ENCODE measurements at places on chromosomes 5 and 9. TPM values are rescaled to one million over a fixed set of nuclear protein-coding genes. Genes with fewer than 3 reads are reported as not detected.

Gene CA9
- 653 TPM for polyA plus RNA-seq

Gene EPB41L4B
- 9.2 TPM for polyA plus RNA-seq

Gene BRD9
- 16.2 TPM for polyA plus RNA-seq

Gene PLPP7
- polyA plus RNA-seq, result 1.6 TPM

Gene SQSTM1
- 251 TPM for polyA plus RNA-seq

Gene LHFPL2
- 7.3 TPM for polyA plus RNA-seq

Gene SLC36A3
- not detected for polyA plus RNA-seq

Gene SH3RF2
- polyA plus RNA-seq, result 20.8 TPM

Gene PLPPR1
- not detected for polyA plus RNA-seq

Gene PTGER4
- polyA plus RNA-seq, result 7.5 TPM

Gene CBY3
- not detected for polyA plus RNA-seq

Gene RLN1
- not detected for polyA plus RNA-seq

Gene CDC20B
- polyA plus RNA-seq, result not detected

Gene FGD3
- 1.7 TPM for polyA plus RNA-seq

Gene GALNT10
- polyA plus RNA-seq, result 5.3 TPM
